Kasumi-1 (cell line): ENCODE measurements at places on chromosomes 16 and 17.
A peak's percentile ranks its signal among the peaks of the same experiment; 100 is the strongest.

DNA sequence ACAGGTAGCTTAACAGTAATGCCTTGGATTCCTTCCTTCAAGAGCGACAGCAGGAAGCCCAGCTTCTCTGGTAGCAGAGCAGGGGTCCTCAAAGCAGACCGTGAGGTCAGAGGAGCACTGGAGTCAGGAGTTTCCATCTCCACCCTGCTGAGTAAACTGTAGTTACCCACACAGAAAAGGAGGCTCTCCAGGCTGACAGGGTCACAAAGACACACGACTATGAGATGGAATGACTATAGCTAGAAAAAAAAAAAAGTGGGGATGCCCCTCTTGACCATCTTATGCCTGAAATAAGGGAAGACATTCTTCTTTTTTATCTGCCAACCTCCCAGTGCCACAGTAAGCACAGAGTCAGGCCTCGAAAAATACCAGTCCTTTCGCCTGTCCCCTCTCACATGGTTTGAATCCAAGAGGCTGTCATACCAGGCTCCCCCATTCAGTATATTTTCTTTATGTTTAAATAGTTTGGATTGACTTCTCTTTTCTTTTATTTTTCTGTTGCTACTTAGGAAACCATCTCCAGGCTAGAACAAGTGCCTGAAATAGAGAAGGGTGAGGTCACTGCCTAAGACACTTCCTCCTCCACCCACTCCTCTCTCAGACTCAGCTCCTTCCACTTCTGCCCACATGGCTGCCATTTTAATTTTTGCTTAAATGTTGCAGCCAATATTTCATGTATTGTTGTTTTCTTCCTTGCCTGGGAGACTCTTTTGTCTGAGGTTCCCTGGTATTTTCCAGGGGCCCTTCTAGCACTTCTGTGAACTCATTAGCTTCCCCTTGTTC is 707.4 kb downstream of the MAF start:
- DNase-seq, result peak; percentile 55

- DNase-seq, result no peak
Observed at GRCh38 chr16:50195276-50195675, 42.2 kb downstream of the TENT4B start.

DNA sequence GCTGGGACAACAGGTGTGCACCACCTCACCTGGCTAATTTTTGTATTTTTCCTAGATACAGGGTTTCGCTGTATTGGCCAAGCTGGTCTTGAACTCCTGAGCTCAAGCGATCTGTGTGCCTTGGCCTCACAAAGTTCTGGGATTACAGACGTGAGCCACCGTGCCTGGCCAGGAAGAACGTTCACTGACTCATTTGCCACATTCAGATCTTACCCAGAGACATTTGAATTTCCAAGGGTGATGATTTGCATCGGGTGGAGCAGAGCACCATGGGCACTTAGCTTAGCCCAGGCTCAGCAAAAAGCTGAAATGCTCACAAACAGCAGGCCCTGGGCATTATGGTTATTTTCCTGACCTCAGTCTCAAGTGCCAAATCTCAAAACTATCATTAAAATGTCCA is 14.5 kb upstream of the ADORA2B start:
- no peak for DNase-seq

DNA sequence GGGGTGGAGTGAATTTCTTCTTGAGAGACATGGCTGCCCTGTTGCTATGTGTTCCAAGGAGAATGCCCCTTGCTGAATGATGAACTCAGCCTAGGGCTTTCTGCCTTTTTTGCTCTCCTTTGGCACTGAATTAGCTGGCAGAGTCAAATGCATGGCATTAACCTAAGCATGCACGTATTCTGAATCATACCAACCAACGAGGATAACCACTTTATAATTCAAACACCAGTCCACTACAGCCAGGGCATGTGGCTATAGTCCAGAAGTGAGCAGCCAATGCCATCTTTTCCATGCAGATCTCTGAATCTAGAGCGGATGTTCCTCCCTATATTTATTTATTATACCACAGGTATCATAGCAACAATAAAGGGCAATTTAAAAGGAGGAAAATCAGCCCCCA is 15.7 kb downstream of the TMIGD1 start:
- no peak for DNase-seq

- no peak for DNase-seq
Observed at GRCh38 chr17:81489012-81489997, 23.3 kb downstream of the ACTG1 start.
